ENCODE measurements at places on chromosomes 2 and 18. TPM values are rescaled to one million over a fixed set of nuclear protein-coding genes. Genes with fewer than 3 reads are reported as not detected.

PRSS56 gene
- polyA plus RNA-seq = not detected

REG3A gene
- not detected for polyA plus RNA-seq

SERPINB7 gene
- polyA plus RNA-seq = not detected

DNA sequence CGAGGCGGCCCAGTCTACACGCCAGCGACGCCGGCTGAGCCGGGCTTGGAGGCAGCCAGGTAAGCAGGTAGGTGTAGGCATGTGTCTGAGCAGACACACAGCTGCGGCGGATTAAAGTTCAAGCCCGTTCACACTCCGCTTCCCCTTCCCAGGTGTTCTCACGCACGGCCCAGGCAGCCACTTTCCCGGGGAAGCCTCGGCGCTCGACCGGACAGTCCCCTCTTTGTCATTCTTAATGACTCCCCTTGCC is 367 bp downstream of the TGFA start:
- DNase-seq = no peak

DNA sequence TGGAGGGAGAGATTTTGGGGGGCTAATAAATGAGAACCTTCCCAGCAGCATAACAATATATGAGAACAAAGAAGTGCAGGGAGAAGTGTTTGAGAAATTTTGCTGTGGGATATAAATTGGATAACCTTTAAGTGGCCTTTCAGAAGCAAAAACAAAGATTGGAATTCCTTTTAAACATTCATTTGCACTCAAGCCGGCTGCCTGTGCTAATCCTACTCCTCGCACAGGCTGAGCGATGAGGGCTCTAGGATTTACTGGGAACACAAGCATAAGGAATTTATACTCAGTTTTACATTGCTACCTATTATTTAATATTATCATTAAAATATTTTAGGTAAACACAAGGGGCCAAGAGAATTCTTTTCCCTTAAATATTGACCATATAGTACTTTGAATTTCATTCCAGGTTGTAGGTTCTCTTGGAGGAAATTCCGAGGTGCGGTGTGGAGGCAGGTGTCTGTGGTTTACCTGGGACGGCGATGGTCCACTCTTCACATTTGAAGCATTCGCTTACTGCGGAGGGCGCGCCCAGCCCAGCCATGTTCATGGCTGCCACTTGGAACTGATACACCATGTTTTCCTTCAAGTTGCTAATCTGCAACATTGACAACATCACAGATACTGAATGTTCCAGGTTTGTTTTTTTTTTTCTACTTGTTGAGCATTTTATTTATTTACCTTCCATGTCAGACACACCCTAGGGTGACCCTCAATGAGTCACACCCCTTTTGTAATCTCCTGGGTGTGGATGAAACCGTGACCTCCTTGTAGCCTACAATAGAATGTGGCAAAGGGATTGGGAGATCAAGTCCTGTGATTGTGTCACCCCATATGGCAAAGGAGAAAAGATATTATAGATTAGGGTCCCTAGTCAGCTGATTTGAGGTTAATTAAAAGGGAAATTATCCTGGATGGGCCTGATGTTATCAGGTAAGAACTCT is 100.1 kb downstream of the MYOM1 start:
- DNase-seq = no peak

DNA sequence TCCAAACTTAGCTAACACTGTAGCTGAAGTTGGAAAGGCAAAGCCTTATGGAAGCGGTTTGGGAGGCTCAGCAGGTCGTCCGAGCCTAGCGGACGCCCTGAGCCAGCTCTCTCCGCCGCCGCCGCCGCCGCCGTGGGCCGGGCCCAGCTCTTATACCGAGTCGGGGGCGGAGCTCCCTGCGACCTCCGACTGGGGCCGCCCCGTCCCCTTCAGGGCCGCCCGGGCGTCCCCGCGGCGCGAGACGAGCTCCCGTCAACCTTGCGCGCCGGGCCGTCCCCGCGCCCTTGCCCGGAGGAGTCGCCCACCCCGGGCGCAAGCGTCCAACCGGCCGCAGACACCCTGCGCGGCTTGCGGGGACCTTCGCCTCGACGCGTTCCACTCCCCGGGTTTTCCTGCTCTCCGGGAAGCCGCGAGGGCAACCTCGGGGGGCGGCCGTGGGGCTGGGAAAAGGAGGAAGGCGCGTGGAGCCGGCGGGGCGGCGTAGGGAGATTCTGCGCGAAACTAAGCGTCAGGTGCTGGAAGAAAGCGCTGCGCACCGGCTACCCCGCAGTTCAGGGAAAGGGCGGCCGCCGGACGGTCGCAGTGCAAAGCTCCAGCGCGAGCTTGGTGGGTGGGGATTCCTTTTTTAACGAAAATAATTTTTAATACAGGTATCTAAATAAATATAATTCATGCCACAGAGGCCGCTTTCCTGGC is at the start of gene SLC40A1:
Gene SLC40A1, minus strand, starts transcription at position 129 of the 696 bp plus-strand sequence. CDS start 326 bp downstream, outside the sequence.
- DNase-seq = no peak

GRCh38 chr2:98876741-98877140 is 59.3 kb downstream of the CRACDL start:
- DNase-seq = no peak

GRCh38 chr18:8778386-8778785 is 73.0 kb downstream of the MTCL1 start:
- DNase-seq = no peak

DNA sequence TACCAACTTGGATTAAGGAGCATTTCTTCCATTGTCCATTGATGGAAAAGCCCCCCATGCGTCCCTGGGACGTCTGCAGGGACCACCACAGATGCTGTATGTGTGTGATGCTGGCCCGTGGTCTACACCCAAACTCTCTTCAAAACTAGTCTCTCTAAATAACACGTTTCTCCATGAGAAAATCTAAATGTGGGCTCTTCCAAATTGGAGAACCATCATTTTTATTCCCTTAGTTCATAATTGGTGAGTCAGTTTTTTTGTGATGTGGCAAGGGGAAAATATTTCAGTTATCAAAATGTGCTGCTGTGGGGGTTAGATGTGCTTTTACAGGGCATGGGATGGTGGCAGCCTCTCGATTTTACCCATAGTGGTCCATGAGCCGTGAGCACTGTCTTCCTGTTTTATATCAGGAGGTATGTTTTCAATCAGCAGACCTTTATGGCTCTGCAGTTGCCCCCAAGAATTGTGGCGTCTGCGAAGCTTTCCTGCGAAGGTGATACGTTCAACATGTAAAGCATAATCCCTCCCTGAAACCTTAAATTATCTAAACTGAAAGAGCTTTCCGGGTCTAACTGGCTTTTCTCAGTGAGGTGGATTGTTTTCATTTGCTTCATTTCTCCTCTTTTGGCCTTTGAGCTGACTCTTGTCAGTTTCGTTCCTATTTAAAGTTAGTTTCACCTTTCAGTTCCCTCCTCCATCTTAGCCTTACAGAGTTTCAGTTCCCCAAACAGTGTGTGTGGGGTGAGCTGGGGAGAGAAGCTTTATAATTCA is 78.4 kb downstream of the SETBP1 start:
- no peak for DNase-seq

- DNase-seq = no peak
Observed at GRCh38 chr18:10405816-10406663, 48.4 kb upstream of the APCDD1 start.

GRCh38 chr2:185291035-185291647 is 447.5 kb upstream of the FSIP2 start:
- DNase-seq = no peak

GRCh38 chr2:6872394-6872793 is 5.2 kb upstream of the RSAD2 start:
- no peak for DNase-seq

- DNase-seq = no peak
Observed at GRCh38 chr2:88115825-88116518, 11.9 kb downstream of the FABP1 start.

DNA sequence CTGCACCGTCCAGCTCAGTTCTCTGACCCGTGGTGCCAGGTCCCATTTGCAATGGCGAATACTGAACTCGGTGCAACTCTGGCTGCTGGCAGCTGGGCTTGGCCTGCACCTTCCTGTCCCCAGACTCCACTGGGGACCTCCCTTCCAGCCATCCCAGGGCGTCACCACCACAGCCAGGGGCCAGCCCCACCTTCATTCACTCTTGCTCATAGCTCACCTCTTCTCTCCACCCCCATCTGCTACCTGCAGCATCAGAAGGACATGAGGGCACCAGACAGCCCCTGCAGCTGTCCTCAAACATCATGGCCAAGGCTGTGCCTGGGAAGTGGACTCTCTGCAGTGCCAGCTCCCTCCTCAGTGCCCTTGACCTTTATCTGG is 16.2 kb upstream of the ALPI start:
- no peak for DNase-seq
